ENCODE measurements at places on chromosomes 7 and 10.

GRCh38 chr10:34018129-34018528 lies 683.7 kb upstream of the NRP1 start:
- no peak for DNase-seq

GRCh38 chr10:4825868-4826791 lies at the start of gene AKR1E2:
Gene AKR1E2, plus strand, starts transcription at chr10:4826207. Its CDS starts 118 bp downstream, at chr10:4826325.
- DNase-seq: peak; percentile 57

DNA sequence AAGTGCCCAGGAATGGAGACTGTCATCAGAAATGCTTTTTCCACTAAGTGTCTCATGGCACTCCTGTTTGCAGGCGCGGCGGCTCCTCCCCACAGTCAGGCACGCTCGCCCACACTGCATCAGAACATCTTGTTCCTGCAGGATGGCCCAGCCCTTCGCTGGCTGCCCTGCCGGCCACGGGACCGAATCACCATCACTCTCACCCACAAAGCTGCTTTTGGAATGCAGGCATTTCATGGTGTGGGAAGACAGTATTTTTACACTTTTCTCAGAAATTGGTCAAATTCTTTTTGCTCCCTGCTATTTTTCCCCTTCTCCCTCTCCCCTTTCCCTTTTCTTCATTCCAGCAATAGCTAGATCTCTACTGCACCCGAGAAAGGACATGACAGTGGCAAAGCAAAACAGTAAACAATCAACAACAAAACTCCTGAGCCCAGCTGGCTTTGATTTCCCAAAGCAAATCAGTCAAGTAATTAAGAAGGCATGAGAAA lies 176.1 kb upstream of the TNS3 start:
- no peak for DNase-seq

GRCh38 chr10:13739183-13739582 lies 152.4 kb downstream of the PRPF18 start:
- no peak for DNase-seq

DNA sequence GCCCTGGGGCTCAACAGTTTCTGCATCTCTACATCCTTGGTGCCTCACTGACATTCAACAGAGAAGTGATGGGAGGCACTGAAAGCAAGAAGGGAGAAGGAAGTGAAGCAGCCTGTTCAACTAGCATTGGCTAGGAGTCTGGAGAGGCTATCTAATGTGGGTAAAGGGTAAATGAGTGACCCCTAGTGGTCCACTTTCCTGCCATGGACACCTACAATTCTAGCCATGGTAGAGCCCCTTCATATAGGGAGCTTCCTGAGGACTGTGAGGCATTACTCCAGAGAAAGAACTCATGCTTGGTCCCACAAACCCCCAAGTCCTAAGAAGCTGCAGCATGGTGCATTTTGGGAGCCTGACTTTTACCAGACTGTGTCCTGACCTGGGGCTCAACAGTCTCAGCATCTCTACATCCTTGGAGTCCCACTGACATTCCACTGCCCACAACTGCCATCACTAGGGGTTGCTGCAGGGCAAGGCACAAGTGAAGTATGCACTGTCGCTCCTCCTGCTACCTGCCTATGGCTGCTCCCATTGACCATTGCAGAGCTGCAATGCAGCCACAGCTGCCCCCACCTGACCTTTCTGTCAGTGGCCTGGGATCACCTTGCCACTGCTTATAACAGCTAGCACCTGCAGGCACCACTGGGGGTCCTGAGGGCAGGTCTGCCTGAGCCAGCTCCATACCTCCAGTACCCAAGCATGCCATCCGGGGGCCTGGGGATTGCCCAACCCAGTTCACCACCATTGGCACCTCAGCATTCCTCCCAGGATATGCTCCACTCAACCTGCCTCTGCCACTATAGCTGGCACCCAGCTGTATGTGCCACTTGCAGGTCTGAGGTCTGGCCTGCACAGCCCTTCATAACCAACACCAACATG lies 44.1 kb upstream of the CDK6 start:
- peak; percentile 17 for DNase-seq

- no peak for DNase-seq
These were observed 25.0 kb downstream of the YKT6 start for GRCh38 chr7:44225566-44226395.

GRCh38 chr7:132072873-132073272 lies 503.4 kb downstream of the PLXNA4 start:
- no peak for DNase-seq

GRCh38 chr7:92988941-92989545 lies 128.7 kb downstream of the SAMD9 start:
- no peak for DNase-seq

- DNase-seq: no peak
These were observed 220.7 kb downstream of the TNS3 start for GRCh38 chr7:47361236-47361635.

DNA sequence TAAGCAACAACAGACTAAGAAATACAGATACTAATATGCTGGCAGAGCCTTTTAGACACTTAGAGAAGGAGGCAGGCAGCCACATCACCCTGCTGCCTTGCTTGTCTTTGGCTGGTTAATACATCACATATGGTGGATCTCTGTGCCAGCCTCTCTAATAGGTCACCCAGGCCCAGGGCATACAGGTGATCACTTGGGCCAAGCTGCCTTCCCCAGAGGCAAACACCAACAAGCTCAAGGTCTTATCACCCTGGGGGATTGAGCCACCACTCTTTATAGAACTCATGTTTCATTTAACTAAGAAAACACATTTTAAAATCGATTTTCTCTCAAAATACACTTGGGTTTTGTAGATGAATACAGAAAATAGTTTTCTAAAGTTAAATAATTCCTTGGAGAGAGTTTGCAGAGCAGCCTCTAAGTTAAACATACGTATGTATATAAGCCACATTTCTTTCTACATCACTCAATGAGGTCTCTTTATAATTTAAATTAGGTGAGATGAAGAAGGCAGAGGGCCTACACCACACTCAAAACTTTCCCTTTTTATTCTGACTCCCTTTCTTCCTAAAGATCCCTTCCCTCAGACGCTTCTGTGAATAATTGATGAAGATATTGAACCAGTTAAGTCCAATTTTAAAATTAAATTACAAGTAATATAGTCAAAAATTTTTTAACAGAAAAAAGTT lies 556.8 kb upstream of the GHITM start:
- peak; percentile 35 for DNase-seq

DNA sequence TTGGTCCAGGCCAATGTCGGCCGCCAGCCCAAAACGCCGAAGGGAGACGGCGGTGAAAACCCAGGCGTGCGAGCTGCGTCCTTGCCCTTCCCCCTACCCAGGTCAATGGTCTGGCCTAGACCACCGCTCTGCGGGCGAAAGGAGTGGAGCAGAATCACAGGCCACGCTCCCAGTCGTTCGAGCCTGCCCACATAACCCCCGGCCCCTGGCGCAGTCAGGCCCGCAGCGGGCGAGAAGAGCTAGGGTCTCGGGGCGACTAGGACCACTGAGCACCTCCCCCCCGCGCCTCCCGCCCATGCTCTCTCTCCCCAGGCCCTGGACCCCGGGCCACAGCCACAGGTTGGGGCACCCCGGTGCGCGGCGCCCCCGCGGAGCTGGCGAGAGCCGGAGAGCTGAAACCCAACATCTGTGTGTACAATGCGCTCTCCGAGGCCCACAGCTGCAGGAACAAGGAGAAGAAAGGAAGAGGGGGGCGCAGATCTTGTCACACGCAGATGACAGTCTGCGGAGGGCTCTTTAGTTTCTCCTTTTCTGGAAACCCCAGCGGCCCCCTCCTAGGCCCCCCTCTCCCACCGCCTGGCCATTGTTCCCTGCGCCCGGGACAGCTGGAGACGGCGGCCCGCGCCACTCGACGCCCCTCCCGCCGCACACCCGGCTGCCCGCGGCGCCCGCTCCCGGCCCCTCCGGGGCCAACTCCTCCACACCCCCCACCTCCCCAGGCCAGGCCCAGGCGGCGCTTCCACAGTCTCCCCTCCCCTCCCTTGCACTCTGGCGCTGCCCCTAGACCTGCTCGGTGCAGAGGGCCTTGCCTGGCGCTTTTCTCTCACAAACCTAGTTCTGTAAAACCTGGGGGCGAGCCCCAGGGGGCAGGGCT lies 355.0 kb downstream of the DNAJB6 start:
- DNase-seq: no peak

DNA sequence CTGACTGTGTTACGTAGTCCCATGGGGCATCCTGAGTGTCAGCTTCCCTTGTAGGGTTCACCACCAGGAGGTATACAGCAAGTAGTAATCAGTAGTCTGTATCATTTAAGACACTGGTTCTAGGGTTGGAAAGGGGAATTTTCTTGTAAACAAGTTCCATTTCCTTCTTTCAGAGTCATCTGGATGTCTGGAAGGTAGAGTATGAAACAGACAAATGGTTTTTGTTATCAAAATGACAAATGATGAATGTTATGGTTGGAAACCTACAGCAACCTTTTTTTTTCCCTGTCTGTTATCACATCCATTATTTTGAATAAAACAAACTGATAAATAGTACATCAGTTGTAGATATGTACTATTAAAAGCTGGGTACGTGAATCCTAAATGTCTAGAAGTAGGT lies 19.1 kb downstream of the SEMA3A start:
- DNase-seq: no peak

DNA sequence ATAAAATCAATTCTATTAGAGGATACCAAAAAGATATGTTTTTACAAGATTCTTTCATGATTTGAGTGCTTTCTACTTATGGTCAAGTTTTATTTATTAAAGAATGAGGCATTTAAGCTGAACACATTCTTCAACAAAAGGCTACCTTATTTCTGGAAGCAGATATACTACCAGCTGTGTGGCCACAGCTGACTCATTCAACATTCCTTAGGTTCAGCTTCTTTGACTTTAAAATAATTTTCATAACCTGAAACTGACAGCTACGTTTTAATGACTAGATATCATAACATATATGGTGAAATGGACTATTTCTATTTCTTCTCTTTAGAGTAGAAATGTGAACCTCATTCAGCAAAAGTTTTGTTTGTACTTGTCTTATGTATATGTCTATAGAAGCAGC lies 414.2 kb upstream of the SEMA3C start:
- DNase-seq: no peak
